ENCODE measurements at places on chromosomes 16 and 17. TPM values are rescaled to one million over a fixed set of nuclear protein-coding genes. Genes with fewer than 3 reads are reported as not detected.

DNA sequence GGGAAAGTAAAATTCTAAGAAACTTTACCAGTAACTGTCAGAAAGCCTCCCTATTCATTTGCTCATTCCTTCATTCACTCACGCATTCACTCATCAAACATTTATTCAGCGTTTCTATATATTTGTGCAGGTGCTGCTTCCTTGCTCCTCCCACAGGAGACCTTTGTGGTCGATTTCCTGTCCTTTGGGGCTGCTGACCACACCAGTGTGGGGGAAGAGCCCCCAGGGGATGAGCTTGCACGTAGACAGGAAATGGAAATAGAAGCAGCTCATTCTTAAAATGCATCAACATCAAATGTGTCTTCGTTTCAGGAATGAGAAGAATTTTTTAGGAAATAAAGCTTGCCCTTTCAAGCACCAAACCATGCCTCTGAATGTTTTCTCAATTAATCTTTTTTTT lies 9.6 kb downstream of the PIK3R6 start:
- DNase-seq, result no peak

The DOC2B gene
- total RNA-seq, result 23.5 TPM

- DNase-seq, result no peak
Measured at GRCh38 chr16:70590722-70591415, 55.5 kb upstream of the IL34 start.

DNA sequence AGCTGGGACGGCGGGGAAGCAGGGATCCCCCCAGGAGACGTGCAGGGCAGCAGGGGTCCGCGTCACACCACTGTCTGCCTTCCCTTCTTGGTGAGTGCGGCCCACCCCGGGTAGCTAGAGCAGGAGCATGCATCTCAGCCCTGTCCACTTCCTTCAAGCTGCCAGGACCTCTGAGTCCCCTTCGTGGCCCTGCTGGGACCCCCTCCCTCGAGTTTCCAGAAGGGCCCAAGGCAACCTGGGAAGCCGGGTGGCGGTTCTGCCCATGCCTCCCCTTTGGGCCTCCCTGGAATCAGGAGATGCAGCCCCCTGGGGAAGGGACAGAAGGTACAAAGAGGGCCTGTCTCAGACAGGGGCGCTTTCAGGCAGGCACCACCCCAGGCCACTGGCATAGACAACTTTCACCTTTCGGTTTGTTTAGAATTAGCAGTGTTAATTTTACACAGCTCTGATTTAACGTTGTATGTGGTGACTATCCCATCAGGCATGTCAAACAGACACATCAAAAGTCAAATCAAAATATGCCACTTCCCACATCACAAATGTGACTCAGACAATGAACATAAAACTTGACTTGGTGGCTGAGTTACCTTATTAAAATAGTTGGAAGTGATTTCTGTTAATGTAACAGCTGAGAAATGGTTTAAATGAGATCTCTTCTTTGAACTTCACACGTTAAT lies 94.5 kb upstream of the METRNL start:
- DNase-seq, result no peak

GRCh38 chr17:53794875-53795274 lies 27.9 kb upstream of the KIF2B start:
- DNase-seq, result no peak

- DNase-seq, result no peak
Measured at GRCh38 chr17:18921485-18921884, 30.5 kb upstream of the SLC5A10 start.

GRCh38 chr17:17467720-17468119 lies 9.1 kb upstream of the MED9 start:
- DNase-seq, result no peak

DNA sequence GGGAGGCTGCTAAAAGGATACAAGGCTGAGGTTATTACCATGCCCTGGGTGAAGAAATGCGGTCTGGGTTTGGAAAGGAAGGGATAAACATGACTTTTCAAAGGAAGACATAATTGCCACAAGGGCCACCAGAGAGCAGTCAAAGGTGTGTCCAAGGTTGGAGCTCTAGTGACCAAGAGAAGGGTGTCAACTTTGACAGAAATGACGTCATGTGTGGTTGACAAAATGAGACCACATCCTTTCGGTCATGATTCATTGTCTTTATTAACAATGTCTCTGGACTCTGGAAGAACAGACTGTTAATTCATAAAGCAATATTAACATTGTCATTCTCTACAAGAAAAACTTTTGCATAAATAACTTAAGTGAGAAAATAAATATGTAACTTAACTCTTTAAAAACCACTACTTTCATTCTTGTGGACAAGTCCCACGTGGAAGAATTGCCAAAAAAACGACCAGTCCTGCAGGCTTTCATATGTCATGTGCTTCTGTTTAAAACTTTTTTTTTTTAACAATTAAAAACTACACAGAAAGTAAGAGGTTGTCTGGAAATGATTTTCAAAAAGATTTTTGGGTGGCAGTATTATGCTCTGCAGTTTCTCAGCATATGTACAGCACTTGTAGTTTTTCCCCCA lies 5.0 kb downstream of the SOST start:
- DNase-seq, result no peak

DNA sequence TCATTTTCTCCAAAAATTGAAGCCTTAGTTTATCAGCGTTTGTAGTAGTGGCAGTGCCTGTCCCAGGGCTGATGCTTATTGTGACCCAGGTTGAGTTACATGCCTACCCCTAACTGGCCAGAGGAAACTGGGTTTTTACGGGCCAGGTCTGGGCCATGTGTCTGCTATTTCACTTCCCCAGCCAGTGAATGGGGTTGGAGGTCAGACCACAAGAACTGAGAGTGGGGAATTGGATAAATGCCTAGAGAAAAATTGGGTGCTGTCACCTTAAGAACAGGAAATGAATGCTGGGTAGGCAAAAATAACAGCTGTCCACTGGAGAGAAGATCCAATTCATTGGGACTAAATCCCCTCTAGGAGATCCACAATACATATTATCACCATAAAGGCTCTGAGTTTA lies 5.2 kb downstream of the ADPRM start:
- no peak for DNase-seq

- no peak for DNase-seq
Measured at GRCh38 chr17:80738987-80739730, 194.5 kb downstream of the RPTOR start.

DNA sequence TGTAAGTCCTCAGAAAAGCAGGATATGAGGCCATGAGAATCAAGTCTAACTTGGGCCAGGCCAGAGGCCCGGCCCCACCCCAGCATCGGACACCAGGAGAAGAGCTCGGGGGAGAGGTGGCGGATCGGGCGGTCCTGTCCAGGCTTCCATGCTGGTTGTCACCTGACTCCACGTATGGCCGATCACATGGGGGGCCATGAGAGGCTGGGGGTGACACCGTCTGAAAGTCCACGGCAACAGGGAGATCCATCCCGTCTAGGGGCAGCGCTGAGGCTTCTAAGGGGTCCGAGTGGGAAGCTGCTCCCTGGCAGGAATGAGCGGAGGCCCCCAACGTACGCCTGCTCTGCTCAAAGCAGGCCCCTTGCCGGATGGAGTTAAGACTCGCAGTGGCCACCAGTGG lies 25.8 kb downstream of the ENGASE start:
- DNase-seq, result no peak

The SNN gene
- total RNA-seq, result 23.6 TPM

GRCh38 chr17:21037117-21037803 lies 5.6 kb downstream of the USP22 start:
- DNase-seq, result no peak

DNA sequence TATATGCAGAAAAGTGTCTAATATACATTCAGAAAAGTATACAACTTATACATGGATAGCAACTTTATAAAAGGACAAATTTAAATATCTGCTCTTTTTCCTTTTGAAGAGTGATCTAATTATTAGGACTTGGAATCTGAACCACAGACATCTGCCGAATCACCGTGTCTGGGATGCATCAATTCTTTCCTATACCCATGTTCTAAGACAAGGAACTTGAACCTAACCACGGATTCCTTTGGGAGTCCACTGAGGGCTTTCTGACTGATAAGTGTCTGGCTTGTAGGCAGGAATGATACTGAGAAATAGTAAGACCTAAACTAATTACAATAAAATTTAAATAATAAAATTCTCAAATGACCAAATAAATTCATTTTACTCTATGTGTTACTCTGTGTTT lies 54.2 kb downstream of the NDEL1 start:
- no peak for DNase-seq

The NPIPA1 gene
- total RNA-seq, result 158 TPM

GRCh38 chr16:86277221-86277620 lies 233.1 kb upstream of the FOXF1 start:
- DNase-seq, result peak; percentile 14

The ALOX12 gene
- total RNA-seq, result 1.9 TPM

All from ureter (tissue), 1 donor.